ENCODE measurements at places on chromosomes 4 and X.
A peak's percentile ranks its signal among the peaks of the same experiment; 100 is the strongest.

DNA sequence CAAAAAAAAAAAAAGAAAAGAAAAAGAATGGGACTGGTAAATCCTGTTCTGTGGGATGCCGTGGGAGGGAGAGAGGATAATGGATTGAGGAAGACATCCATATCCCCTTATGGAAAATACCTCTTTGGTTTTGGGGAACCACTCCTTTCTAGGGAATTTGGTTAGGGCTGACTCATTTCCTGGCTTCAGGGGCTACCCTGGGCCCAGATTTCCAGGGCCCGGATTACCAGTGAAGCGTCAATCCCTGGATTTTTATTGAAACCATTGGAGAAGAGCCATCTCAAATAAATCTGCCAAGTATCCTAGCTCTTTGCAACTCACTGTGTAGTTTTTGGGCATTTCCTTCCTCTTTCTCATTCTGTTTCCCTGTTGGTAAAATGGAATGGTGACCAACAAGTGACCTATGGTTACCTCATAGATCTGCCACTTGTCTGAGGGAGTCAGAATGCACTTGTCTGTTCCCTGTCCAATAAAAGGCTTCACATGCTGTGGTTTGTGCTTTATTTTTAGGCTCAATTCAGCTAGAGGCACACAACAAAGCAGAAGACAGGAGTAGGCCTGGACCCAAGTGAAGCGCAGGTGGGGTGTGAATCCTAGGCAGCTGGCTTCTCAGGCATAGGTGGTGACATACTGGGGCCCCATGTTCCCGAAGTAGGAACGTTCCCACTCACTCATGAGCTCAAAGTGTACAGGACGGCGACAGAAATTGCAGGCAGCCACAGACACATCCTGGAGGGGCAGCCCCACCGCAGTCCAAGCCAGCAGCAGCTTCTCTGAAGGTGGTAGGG is 8.6 kb downstream of the APEX2 start:
- H3K4me1 ChIP-seq, result peaks cover 39% of the 10 kb centered on the region
- H3K27ac ChIP-seq, result no peak overlapping the region
- no peak overlapping the region for H3K4me3 ChIP-seq
- H3K27me3 ChIP-seq, result no peaks in the 10 kb centered on the region

GRCh38 chr4:34534916-34535315 is 1709.4 kb downstream of the ARAP2 start:
- H3K4me1 ChIP-seq, result no peaks in the 10 kb centered on the region
- H3K4me3 ChIP-seq, result no peak overlapping the region
- no peaks in the 10 kb centered on the region for H3K36me3 ChIP-seq

- no peaks in the 10 kb centered on the region for H3K27me3 ChIP-seq
- no peak overlapping the region for H3K4me3 ChIP-seq
- DNase-seq, result peak; percentile 32
- no peak overlapping the region for H3K27ac ChIP-seq
Observed at GRCh38 chr4:154982187-154983047, 201.3 kb downstream of the RBM46 start.

DNA sequence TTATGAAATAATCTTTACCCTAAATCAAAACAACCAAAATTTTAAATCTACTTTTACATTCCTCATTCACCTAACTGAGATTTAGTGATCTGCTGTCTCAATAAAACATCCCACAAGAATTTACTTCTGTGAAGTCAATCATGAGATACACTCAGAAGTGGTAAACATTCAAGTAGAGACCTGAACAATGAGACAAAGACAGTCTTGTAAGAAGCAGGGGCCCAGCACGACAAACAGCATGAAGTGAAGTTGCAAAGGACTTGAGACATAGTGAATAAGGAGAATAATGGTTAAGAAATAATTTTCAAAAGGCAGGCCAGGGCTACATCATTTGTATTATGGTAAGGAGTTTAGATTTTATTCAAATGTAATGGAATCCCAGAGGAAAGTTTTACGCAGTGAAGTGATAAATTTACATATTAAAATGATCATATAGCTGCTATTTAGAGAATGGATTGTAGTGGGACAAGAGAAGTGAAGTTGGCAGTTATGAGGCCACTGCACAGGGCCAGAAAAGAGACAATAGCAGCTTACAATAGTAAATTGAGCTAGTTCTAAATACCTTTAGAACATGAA is 101.9 kb downstream of the MAB21L2 start:
- no peak for DNase-seq
- H3K27me3 ChIP-seq, result no peaks in the 10 kb centered on the region
- peaks cover 4% of the 10 kb centered on the region for H3K36me3 ChIP-seq
- no peak overlapping the region for H3K4me3 ChIP-seq
- H3K4me1 ChIP-seq, result 0 out of 2 replicates have a peak, but pooled peaks cover 9% of the 10 kb centered on the region
